ENCODE measurements at places on chromosomes 5 and 9.

- no peak for DNase-seq
Observed at GRCh38 chr5:119470851-119471451, 18.7 kb downstream of the HSD17B4 start.

DNA sequence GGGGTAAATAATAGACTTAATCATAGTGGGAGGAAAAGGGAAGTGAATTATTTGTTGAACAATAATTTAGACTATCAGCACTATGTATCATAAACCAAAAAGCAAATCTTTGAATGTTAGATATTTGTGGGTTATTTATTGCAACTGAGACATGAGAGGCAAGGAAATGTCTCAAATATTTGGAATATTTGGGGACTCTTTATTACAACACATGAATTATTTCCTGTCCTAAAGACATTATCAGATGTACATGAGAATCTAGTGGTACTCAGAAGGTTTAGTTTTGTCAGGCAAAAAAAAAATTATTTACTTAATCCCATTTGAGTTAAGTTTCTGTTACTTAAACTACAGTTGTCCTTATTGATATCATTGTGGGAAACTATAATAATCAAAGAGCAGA lies 91.1 kb downstream of the TLR4 start:
- DNase-seq: no peak

- DNase-seq: peak; percentile 26
Observed at GRCh38 chr9:126614455-126615244, 922 bp downstream of the LMX1B start.

GRCh38 chr5:111993242-111993641 lies 236.2 kb upstream of the NREP start:
- no peak for DNase-seq

- DNase-seq: no peak
Observed at GRCh38 chr5:32534041-32534440, 51.3 kb upstream of the SUB1 start.

DNA sequence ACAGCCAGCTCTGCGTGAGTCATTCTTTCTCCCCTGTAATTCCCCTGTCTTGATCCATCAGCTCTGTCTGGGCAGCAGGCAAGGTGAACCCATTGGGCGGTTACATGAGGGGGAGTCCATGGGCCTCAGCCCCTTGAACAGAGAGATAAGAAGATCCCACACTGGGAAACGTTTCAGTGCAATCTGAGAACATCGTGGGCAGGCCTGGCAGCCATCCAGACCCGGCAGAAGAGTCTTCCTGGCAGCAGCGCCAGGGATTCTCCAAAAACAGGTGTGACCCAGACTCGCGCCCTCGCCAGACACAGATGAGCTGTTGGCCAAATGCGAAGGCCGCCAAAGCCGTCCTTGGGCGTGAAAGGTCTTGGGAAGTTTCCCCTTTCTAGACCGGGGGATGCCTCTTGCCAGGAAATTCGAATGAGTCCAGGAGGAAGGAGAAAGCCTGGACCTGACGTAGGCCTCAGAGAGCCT lies 6.4 kb upstream of the SLC12A7 start:
- no peak for DNase-seq

GRCh38 chr9:89448381-89448780 lies 49.5 kb downstream of the SEMA4D start:
- no peak for DNase-seq

GRCh38 chr5:151772846-151773561 lies 1.2 kb downstream of the G3BP1 start:
- no peak for DNase-seq

GRCh38 chr9:130746434-130747212 lies 53.0 kb downstream of the EXOSC2 start:
- no peak for DNase-seq

GRCh38 chr5:58496488-58496887 lies 5.3 kb downstream of the GAPT start:
- no peak for DNase-seq

- DNase-seq: no peak
Observed at GRCh38 chr5:18037718-18038117, 403.5 kb downstream of the TAF11L14 start.

- DNase-seq: peak; percentile 55
Observed at GRCh38 chr5:119323601-119324000, 32.2 kb upstream of the TNFAIP8 start.

GRCh38 chr5:58300346-58300895 lies 159.5 kb downstream of the PLK2 start:
- no peak for DNase-seq
